Vagina (tissue), 2 donors: ENCODE measurements at places on chromosomes 7 and 10.

- no peak for DNase-seq
Observed at GRCh38 chr10:24930427-24930826, 22.0 kb downstream of the PRTFDC1 start.

DNA sequence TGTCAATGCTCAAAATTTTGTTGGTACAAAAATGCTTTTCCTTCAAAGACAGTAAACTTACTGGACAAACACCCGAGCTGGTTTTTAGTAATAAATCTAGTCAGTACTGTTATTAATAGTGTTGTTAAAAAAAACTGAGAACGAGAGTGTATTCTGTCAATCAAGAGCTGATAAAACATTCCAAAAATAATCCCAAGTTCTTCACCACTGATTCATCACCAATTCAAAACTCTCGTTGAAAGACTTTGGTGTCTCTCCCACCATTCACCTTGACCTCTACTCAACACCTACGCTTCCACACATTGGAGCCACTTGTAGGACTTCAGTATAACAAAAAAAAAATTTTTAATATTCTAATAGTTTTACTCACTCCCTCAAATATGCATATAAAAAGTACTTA, 279.2 kb downstream of the PARD3 start:
- no peak for DNase-seq

GRCh38 chr7:147411096-147411495, 1179.5 kb upstream of the C7orf33 start:
- no peak for DNase-seq

GRCh38 chr7:20596653-20597052, 18.8 kb upstream of the ABCB5 start:
- no peak for DNase-seq

DNA sequence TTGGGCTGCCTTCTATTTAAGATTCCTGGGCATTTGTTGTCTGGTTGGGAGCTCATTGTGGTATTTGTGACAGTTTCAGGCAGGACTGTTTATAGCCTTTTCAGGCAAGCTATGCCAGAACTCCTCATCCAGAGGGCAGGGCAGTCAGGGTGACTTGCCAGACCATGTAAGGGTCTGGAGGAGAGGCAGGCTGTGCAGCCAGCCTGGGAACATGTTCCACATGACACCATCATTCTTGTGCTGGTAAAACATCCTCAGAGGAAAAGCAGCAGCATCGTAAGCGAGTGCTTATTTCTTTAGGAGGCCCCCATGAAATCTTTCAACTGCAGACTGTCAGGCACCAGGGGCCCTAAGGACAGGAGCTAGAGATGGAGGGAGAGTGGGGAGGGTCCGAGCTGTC, 44.0 kb upstream of the SORBS1 start:
- no peak for DNase-seq

DNA sequence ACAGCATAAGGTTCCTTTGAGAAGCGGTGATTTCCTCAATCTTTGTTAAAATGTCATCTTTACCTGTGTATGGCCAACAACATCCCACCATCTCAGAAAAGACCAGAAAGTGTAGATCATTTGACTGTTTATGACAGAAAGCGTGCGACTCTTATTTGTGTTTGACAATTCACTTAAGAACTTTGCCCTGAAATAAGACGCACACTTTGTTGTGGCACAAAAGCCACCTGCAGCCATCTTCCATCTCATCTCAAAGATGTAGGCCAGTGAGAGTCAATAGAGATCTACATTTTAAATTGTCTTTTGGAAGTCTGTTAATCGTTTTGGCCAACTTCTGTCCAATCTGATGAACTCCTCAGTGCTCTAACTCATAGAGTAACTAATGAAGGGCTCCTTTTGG, 114.0 kb downstream of the CALN1 start:
- DNase-seq, result no peak

- no peak for DNase-seq
Observed at GRCh38 chr7:120070201-120070600, 202.8 kb upstream of the KCND2 start.

DNA sequence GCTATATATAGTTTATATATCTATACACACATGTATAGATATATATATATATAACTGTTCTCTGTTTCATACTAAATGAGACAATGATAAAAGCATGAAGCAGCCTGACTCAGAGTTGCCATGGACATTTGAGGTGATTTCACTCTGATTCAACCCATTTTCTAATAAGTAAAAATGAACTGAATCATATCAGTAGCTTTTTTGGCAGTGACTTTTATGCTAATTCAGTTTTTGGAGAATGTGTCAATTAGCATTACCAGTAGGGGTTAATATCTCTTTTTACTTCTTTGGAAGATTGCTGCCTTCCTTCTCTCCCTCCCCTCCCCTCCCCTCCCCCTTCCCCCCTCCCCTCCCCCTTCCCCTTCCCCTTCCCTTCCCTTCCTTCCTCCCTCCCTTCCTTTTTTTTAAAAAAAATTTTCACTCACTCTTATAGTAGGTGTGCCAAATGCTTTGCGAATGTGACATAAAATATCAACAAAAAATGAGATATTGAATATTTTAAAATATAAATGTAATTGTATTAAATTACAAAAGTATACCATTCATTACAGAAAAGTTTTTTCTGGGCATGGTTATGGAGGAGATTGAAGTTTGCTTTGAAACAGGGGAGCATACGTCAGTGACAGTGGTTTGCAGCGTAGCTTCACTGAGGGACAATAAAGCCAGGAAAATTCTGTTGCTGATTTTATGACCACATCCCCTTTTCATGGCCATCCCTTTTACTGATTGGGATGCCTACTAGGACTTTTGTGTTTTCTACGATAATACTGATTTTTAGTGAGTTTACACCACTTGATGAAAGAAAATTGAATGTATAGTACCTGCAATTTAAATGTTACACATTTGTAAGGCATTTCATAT, 64.0 kb upstream of the KLF6 start:
- no peak for DNase-seq

DNA sequence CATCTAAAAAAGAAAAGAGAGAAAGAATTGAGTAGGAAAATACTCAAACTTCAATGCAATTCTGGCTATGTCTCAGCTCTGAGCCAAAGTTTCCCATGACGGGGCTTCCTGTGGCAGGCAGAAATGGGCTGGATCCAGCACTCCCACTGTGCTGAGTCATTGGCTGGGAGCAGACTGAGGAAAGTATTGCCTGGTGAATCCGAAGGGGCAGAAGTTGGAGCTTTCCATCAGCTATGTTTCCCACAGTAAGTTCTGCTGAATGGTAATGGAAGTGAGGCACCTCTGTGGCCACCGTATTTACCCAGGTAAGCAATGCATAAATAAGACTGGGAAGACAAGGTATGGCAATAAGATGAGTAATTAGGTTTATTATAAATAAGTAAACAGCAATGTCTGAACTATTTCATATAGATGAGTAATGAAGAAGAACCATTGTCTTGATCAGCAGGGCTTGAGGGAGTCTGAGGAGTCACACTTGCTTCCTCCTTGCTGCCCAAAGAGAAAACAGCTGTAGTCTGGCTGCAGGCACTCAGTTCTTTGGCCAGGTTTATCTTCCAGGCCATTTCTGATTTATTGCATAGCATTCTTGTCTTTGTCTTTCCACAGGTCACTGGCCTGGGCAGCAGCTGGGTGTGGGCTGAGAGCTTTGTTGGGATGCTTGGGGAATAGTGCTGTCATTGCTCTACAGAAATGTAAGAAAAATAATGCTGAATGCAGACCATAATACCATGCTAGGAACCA, 255.3 kb downstream of the DNAJB9 start:
- DNase-seq, result no peak

- no peak for DNase-seq
Observed at GRCh38 chr10:64211466-64211865, 690.3 kb downstream of the REEP3 start.

DNA sequence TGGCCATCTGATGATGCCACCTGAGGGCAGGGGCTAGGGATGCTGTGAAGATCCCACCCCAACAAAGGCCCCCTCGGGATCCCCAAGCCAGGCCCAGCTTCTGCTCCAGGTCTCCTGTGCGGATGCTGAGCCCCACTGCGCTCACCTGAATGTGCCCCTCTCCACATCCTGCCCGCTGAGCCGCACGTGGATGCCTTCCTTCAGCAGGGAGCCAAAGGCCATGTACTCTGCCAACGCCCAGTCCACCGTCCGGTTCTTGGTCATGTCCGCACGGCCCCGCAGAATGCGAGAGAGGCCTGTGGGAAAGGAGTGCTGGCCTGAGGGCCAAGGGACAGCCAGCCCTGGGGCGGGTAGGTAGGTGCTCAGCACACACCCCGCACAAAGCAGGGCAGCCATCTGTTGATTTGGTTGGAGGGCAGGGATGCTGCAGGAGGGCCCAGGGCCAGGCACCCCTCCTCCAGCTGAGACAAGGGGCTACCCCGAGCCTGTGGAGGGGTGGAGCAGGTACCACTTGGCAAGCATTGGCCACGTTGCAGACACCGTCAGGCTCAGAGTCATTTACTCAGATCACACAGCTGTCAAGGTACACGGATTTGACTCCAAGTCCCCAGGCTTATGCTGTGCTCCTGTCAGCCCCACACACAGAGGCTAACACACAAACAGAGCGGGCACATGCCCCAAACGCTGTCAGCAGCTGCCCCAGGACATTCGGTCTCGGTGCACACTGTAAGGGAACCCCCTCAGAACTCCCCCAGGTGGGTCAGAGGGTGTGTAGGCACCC, 19.2 kb downstream of the OGDHL start:
- no peak for DNase-seq

DNA sequence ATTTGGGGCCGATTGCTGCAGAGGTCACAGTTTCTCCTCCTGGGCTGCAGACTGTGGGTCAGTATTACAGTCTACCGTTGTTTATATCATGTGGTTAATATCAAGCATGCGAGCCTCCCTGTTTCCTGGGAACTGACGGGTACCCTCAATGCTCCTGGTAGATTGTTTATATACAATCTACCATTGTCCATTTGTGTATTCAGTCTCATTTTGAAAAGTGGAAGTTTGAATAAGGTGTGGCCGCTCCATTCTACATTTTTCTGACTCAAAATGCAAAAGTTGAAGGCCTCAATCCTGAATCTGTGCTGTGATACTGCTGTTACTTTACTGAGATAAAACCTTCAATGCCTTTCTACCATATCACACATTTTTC, 107.9 kb downstream of the ACTR3B start:
- peak; percentile 25 for DNase-seq

DNA sequence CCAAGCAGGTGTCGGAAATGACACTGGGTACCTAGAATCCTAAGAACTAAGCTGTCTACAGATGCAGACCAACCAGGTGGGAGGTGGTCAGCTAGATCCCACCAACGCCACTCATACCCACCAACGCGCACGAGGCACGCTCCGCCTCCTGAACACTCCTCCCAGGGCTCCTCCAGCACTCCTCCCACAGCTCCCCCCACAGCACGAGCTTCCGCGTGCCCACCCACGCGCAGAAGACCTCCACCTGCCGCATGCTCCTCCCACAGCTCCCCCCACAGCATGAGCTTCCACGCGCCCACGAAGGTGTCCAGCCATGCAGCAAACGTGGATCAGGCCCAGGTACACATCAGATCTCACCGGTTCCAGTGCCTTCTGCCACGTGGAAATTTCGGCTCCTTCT, 196.0 kb downstream of the MAD1L1 start:
- DNase-seq, result no peak

GRCh38 chr10:29636178-29636577, 1.4 kb upstream of the SVIL start:
- peak; percentile 11 for DNase-seq

DNA sequence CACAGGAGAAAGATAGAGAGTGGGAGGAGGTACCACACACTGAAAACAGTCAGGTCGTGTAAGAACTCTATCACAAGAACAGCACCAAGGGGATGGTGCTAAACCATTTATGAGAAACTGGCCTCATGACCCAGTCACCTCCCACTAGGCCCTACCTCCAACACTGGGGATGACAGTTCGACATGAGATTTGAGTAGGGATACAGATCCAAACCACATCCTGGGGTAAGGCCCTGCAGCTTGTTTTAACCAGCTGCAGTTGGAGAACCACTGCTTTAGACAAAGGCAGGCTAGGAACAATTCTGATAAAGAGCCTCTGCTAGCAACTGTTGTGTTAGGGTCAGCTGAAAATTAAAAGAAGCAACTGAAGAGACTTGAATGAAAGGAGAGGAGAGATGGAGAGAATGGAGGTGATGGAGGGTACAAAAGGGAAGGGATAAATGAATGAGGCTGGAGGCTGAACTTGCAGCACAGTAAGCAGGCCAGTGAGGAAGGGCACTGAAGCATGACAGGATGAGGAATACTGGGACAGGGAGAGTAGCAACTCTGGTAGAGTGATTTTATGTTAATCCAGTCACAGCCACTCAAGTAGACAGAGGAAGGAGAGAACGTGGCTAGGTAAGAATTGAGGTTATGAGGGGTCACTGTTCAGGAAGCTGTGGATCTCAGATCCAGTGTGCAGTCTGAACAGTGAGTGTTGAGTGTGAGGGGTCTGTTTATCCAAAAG, 23.6 kb downstream of the MEST start:
- no peak for DNase-seq

GRCh38 chr10:7819121-7819460, 786 bp downstream of the TAF3 start:
- no peak for DNase-seq

DNA sequence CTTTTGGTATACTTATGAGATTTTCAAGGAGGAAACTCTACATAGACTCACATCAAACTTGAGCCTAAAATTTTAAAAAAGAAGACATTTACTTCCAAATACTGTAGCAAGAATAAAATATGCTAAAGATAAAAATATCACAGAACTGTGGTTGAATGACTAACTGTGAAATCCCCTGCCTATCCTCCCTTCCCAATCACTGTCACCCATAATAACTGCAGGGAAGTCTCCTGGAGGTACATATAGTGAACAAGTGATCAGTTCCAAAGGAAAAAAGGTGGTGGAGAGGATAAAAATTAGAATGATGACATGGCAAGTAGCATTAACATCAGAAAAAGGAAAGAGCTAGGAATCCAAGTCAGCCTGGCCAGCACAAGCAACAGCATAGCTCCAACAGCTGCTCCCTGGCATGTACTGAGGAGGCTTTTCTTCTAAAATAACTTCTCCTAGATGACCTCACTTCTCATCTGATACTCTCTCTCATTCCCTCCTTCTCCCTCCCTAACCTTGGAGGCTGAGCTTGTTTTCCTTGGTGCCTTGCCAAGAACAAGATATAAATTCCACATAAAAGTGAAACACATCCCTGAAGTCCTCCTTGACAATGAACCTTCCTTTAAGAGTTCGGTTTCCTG, 124.0 kb downstream of the IQUB start:
- DNase-seq, result no peak

- DNase-seq, result no peak
Observed at GRCh38 chr10:76887223-76888010, 750.2 kb downstream of the KCNMA1 start.

- no peak for DNase-seq
Observed at GRCh38 chr7:152435384-152436110, at the start of gene KMT2C. KMT2C (minus strand) TSS chr7:152436003; CDS start chr7:152435786, 217 bp downstream.

DNA sequence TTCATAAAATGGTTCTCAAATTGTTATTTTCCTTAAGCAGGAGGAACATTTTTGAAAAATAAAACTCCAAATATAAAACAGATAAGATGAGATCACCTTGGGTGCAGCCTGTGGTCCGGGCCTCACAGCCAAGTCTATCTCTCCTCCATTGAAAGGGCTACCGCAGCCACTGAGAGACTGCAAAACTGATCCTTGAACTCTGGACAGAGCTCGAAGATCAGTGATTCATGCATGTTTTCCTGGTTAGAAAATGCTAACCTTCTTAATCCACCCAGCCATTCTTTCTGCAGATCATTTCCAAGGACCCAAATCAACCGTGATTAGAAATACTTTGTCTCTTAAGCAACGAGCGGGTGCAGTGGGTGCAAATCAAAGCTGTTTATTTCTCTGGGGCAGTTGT, 378.8 kb downstream of the PLXDC2 start:
- no peak for DNase-seq
